ENCODE measurements at places on chromosomes 16 and 17. TPM values are rescaled to one million over a fixed set of nuclear protein-coding genes. Genes with fewer than 3 reads are reported as not detected.

DNA sequence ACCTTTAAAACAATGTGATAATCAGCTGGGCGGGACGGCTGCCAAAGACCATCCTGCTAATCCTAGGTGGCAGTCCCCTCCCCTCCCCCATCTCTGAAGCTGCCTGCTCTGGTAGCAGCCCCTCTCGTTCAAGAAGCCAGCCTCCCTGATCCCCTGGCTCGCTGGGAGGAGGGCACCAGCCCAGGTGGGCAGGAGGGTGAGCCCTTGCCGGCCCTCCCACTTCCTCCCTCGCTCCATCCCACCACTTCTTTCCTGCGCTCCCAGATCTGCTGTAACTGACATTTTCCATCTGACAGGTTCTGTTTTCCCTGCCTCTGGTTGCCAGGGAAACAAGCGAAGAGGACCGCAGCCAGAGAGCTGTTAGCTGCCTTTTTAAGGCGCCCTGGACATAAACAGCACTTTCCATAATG, 155.7 kb upstream of the TNRC6C start:
- no peak for DNase-seq

DNA sequence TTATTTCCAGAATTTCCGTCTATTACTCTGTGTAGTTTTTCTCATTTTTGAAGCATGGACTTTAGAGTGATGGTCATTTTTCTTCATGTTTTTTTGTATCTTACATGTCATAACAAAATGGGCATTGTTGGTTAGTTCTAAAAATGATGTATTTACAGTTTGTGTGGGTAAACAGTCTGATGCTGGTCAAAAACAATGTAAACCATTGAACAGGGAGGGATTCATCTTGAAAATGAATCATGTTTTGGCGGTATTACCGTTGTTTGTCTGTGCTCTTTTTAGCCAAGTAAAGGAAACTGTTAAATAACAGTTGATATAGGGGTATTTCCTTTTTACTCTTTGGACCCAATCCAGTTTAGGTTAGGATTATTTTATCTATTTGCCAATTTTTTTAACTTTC, 315.8 kb downstream of the BCAS3 start:
- no peak for DNase-seq

- DNase-seq: no peak
These were observed 28.5 kb upstream of the VAT1L start for GRCh38 chr16:77759821-77760220.

DNA sequence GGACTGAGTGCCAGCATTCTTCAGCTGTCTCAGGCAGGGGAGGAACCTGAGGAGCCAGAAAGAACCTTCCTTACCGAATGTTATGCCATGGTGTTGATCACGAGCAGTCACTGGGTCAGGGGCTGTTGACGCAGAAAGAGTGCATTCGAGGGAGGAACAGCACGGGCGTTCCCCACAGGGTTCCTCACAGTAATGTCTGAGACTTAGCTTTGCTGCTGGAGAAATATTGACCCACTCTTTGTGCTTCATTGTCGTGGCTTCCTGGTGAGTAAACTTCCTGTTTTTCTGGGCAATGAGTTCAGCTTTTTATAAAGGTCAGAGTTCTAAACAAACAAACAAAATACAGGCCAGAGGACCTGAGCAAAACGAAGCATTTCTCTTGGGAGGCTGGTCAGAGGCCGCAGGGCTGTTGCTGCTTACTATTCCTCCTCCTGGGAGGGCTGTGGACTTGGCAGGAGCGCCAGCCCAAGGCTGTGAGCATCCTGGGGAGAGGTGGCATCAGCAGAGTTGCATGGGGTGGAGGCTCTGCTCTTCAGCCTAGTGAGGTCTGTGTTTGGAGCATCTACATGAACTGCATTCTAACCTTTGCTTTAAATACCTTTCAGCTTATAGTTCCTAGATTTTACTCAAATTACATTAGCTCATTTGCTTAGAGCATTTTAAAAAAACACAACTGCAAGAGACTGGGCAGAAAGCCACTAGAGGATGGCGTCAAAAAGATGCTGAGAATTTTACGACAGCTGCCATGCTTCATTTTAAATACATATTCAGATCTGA, 143.1 kb upstream of the CACNG5 start:
- DNase-seq: no peak

DNA sequence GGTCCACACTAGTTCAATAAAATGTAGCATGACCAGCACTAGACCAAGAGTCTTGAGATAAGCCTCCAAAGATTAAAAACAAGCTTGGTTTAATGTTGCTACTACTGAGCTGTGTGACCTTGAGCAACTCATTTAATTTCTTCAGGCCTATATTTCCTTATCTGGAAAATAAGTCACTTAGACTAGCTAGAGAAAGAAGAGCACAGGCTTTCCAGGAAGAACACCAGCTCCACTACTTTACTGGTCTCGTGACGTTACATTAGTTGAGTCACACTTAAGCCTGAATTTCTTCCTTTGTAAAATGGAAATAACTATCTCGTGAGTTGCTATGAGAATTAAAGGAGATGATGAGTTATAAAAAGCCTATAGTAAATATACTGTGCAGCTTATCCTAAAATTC, 5.4 kb downstream of the HELZ start:
- DNase-seq: no peak

- no peak for DNase-seq
These were observed 49.9 kb downstream of the TEX14 start for GRCh38 chr17:58641887-58642311.

- no peak for DNase-seq
These were observed 26.4 kb downstream of the PIGL start for GRCh38 chr17:16243385-16243784.

- peak; percentile 62 for DNase-seq
These were observed 7.3 kb upstream of the VEZF1 start for GRCh38 chr17:57995076-57995956.

- DNase-seq: no peak
These were observed 39.2 kb upstream of the FAM20A start for GRCh38 chr17:68640242-68640989.

- no peak for DNase-seq
These were observed 54.8 kb downstream of the SPECC1 start for GRCh38 chr17:20063665-20064648.

DNA sequence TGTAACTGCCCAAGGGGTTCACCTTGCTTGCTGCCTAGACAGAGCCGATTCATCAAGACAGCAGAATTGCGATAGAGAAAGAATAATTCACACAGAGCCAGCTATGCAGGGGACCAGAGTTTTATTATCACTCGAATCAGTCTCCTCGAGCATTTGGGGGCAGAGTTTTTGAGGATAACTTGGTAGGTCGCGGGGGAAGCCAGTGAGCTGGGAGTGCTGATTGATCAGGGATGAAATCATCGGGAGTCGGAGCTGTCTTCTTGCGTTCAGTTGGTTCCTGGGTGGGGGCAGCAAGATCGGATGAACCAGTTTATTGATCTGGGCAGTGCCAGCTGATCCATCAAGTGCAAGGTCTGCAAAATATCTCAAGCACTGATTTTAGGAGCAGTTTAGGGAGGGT, 9.1 kb downstream of the ITGAM start:
- no peak for DNase-seq

- DNase-seq: no peak
These were observed 58.6 kb upstream of the TNRC6A start for GRCh38 chr16:24670623-24671454.

GRCh38 chr17:78538033-78538776, 39.0 kb downstream of the DNAH17 start:
- no peak for DNase-seq

GRCh38 chr17:27282054-27282551, 11.8 kb upstream of the WSB1 start:
- no peak for DNase-seq

DNA sequence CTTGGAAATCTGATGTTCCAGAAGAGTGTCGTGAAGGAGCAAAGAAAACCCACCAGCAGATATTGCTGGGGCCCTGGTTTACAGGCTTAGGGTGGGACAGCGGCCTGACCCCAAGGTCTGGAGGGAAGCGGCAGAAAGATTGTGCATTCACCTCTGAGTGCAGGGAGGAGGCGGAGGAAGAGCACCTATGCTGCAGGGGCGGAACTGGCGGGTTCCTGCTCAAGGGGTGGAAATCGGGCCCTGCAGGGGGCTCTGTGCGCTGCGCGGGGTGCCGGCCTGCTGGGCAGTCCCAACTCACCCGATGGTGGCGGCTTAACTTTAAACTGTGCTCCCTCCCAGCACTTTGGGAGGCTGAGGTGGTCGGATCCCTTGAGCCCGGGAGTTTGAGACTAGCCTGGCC, 47.5 kb downstream of the COX4I1 start:
- no peak for DNase-seq

- no peak for DNase-seq
These were observed 44.2 kb downstream of the USP22 start for GRCh38 chr17:20998571-20999043.

DNA sequence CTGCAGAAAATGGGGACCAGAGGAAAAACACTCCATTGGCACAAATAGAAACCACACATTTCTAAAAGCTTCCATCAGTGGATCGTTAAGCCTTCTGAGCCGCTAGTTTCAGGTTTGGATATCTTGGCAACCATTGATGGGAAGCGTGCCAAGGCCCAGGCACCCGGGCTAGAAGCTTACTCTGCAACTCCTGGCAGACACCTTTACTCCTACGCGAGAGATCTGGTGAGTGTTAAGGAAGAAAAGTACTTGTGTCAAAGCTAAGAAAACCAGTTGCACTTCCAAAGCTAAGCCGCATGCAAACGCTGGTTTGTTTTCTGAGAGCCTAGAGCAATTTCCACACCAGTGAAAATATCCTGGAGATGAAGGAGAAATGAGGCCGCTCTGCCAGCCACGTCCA, 472.4 kb downstream of the PMP22 start:
- no peak for DNase-seq

GRCh38 chr17:29016345-29017210, 10.7 kb upstream of the SEZ6 start:
- no peak for DNase-seq

DNA sequence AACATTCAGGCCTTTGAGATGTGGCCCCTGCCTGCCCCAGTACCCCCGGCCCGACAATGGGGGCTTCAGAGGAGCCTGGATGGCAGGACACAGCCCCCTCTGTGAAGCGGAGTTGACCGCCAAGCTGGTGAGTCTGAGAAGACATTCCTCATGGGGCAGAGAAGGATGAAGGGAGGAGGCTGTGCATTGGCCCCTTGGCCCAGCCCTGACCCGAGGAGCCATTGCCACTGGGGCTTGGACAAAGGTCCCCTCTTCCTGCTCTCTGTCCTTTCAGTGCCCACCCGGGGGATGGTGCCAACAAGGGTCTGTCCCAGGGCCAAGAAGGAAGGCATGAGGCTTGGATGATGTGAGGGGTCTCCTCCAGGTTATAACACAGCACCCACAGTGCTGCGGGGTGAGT, 30.9 kb upstream of the PHB1 start:
- no peak for DNase-seq

DNA sequence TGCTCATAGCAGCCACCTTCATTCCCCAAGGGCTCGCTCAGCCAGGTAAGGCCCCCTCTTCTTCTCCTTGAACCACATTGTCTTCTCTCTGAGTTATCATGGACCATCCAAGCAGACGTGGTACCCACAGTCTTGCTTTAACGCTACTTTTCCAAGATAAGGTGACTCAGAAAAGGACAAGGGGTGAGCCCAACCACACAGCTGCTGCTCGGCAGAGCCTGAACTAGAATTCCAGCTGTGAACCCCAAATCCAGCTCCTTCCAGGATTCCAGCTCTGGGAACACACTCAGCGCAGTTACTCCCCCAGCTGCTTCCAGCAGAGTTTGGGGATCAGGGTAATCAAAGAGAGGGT, 272 bp downstream of the CCL2 start:
- no peak for DNase-seq

C16orf92 gene
- total RNA-seq: not detected

CCL16 gene
- not detected for total RNA-seq

CCL1 gene
- 0.87 TPM for total RNA-seq

CDH5 gene
- total RNA-seq: not detected

CAVIN1 gene
- total RNA-seq: 1.5 TPM

CD19 gene
- 0.12 TPM for total RNA-seq

KRTAP3-1 gene
- total RNA-seq: not detected

SSTR5 gene
- not detected for total RNA-seq
